SW480 (cell line): ENCODE measurements at places on chromosomes 12 and 14.

DNA sequence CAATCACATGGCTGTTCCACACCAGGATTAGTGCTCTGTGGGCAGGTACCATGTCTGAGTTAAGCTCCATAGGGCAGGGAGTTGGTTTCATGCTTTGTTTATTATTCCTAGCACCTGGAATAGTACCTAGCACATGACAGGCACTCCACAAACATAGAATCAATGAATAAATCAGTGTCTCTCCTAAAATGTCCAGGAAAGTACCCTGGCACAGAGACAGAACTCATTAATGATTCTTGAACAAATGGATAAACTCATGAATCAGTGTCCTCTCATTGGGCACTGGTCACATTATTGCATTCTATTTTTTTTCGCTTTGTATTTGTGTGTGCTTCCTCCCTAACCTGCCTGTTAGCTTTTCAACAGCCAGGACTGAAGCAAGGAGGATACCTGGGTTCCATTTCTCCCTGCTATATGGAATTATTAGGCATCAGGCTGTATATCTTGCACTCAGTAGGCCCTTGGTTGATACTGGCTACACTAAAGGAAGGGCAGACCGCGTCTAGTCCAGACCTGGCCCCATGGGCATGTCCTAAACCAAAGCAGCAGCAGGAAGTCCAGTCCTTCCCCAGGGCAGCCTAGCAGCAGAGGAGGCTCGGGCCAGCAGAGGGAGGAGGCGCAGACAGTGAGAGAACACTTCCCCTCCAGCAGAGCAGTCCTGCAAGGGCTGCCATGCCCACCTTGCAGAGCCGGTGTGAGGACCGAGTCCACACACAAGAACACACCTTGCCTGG lies 18.4 kb downstream of the HDAC7 start:
- DNase-seq = no peak

DNA sequence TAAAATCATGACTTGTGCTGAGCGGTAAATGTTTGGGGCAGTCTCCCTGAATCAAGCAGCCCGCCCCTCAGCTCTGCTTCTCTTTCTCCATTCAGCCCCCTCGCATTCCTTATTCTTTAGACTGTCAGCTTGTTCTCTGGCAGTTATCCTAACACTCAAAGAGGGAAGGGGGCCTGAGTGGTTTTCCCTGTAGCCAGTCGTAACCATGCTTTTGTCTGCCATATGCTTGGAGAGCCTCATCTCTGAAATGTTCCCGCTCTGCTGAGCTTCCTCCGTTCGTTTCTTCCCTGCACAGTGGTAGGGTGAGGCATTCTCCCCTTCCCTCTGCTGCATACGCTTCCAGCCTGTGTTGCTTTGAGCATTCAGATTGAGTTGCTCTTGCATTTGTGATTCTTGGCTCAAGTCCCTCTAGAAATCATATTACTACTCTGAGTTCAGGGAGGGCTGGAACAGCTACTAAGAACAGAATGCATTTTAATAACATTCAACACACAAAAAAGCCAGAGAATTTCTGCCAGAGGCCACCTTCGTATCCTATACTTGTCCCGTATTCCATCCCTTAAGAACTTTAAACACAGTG lies 119.7 kb downstream of the FBXL14 start:
- DNase-seq = no peak

GRCh38 chr14:33332497-33332896 lies 393.8 kb downstream of the NPAS3 start:
- DNase-seq = no peak

- DNase-seq = no peak
These were observed 142.3 kb downstream of the RTN1 start for GRCh38 chr14:59728304-59728703.

- peak; percentile 35 for DNase-seq
These were observed 33.5 kb upstream of the C14orf180 start for GRCh38 chr14:104545942-104546501.
